ENCODE measurements at places on chromosomes 7 and 10.

DNA sequence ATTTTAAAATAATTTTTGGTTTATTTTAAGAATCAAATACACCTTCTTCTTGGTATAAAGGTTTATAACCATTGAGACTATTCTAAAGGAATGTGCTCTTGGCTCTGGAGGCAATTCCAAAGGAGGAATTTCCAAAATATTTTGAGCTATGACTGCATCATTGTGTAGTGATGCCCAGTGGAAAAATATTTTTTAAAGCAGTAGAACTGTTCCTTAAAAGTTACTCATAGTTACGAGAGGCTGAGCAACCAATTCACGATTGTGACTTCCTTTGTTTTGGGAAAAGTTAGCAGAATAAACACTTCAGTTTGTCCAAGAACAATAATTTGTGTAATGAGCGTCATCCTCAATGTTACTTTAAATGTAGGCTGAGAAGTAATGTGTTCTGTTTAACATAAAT lies 233.6 kb downstream of the BAMBI start:
- no peak for DNase-seq

GRCh38 chr10:4301291-4302045 lies 516.5 kb upstream of the KLF6 start:
- no peak for DNase-seq

DNA sequence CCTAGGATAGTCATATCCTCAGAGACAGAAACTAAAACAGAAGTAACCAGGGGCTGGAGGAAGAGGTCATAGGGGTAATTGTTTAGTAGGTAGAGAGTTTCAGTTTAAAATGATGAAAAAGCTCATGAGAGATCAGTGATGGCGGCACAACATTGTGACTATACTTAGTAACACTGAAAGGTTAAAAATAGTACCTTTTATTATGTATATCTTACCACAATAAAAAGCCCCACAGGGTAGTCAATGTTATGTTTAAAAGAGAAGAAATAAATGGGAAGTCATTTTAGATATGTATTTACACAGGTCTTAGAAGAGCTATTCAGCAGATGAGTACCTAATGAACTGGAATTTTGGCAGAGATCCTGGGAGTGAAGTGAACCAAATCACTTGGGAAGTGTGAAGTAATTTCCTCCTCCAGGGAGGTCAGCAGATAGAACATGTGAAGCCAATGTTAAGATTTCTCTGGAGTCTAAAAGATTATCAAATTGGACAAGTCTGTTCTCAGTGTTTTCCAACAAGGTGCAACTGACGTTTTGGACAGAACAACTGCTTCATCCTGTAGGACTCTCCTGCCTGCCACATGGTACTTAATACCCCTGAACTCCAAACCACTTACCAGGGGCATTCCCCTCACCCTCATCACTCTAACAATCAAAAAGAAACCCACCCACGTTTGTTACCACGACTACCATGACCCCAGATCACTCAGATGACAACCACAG lies 6.4 kb downstream of the CDCA7L start:
- no peak for DNase-seq

GRCh38 chr10:82358486-82359099 lies 483.6 kb downstream of the NRG3 start:
- no peak for DNase-seq

DNA sequence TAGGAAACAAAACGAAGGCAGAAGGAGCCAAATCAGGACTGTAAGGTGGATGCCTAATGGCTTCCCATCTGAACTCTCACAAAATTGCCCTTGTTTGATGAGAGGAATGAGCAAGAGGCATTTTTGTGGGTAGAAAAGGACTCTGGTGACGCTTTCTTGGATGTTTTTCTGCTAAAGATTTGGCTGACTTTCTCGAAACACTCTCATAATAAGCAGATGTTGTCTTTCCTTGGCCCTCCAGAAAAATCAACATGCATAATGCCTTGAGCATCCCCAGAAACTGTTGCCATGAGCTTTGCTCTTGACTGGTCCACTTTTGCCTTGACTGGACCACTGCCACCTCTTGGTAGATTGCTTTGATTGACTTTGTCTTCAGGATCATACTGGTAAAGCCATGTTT lies 13.5 kb downstream of the PTPN12 start:
- no peak for DNase-seq

All from CD4-positive, alpha-beta T cell (primary cell).